Muscle of arm (tissue), 14 donors: ENCODE measurements at places on chromosomes 11 and 22. TPM values are rescaled to one million over a fixed set of nuclear protein-coding genes. Genes with fewer than 3 reads are reported as not detected.

PTGDR2 gene
- polyA plus RNA-seq: 0.78 TPM

SOX10 gene
- 24.9 TPM for polyA plus RNA-seq

GAL3ST3 gene
- 0.26 TPM for polyA plus RNA-seq

ART1 gene
- 7.1 TPM for polyA plus RNA-seq

CARD18 gene
- polyA plus RNA-seq: not detected
